ENCODE measurements at places on chromosomes 4 and X.

- no peak for DNase-seq
Measured at GRCh38 chr4:15562623-15563022, 92.5 kb downstream of the FBXL5 start.

DNA sequence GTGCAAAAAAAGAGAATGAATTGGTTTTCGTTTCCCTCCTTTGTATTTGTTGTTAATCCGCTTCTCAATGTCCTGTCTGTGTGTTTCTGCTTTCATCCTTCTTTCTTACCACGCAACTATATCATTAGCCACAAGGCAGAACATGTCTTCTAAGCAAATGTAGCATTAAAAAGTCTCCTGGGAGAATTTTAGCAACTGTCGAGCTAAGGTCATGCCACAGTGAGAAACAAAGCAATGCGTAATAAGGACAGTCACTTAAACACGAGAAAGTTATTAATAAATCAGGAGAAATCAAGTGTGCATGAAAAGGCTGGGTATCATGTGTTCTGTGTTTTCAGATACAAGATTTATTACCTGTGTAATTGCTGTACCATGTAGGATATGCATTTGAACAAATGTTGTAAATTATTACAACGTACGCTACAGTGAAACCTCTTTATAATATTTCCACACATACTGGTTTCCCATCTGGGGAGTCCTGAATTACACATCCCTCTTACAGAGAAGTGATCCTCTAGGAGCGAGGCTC lies 890.8 kb downstream of the TRIML1 start:
- no peak for DNase-seq

GRCh38 chr4:109290918-109291317 lies 11.5 kb downstream of the COL25A1 start:
- no peak for DNase-seq

GRCh38 chr4:105714932-105715331 lies 6.3 kb downstream of the GSTCD start:
- DNase-seq: no peak

DNA sequence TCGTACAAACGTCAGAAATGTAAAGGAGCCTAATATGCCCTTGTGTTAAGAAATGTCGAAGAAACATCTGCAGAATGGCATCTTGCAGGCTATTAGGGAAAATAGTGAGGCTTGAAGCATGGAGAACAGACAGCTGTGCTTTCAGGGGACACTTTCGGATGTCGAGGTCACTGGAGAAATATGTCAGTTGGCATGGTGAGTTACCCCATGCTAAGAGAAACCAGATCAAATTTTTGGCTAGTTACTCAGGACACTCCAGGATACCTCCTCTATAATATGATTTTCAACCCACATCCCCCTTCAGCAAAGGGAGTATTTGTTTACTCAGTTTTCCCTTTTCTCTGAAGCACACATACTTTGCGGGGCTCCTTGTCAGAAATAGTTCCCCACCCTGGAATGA lies 171.4 kb downstream of the GPC3 start:
- DNase-seq: no peak

DNA sequence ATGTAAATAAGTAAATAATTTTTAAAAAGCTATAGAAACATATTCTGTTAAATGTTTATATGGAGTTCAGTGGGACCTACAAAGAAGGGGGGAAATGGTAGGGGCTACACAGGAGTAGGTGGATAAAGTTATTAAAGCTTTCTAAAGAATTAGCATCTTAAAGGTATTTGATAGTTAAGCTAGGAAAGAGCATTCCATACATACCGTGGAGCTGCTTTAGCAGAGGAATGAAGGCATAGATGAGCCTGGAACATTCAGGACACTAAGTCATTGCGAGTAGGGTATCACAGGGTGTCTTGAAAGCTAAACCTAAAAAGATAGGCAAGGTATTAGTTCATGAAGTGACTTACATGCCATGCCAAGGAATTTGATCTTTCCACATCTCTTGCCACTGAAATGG lies 60.4 kb downstream of the SLC10A6 start:
- no peak for DNase-seq

- DNase-seq: no peak
Measured at GRCh38 chr4:47562297-47562696, 77.2 kb downstream of the ATP10D start.

GRCh38 chr4:163071308-163071707 lies 95.4 kb downstream of the NAF1 start:
- DNase-seq: no peak

GRCh38 chr4:94175553-94176261 lies 32.0 kb upstream of the SMARCAD1 start:
- no peak for DNase-seq

GRCh38 chrX:50000937-50001542 lies 78.6 kb downstream of the CLCN5 start:
- DNase-seq: no peak

- no peak for DNase-seq
Measured at GRCh38 chrX:1500701-1501624, 36.0 kb downstream of the P2RY8 start.

DNA sequence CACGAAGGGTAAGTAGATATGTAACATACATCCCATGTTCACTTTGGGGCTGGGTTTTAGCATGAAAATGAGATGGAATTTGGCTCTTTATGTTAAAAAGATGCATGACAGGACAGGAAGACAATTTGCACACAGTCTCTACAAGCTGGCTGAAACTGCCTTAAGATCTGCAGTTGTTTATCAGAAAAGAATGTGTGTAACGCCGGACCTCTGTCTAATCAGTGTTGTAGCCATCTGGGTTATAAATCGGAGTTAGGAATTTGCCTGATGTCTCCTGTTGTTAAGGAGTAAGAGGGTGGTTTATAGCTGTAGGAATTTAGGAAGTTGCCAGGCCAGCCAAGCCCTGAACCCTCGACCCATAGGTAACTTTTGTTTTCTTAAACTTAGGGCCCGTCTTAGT lies 562.9 kb upstream of the FAT1 start:
- no peak for DNase-seq

GRCh38 chrX:120090208-120090607 lies 12.7 kb upstream of the RHOXF2B start:
- DNase-seq: no peak

DNA sequence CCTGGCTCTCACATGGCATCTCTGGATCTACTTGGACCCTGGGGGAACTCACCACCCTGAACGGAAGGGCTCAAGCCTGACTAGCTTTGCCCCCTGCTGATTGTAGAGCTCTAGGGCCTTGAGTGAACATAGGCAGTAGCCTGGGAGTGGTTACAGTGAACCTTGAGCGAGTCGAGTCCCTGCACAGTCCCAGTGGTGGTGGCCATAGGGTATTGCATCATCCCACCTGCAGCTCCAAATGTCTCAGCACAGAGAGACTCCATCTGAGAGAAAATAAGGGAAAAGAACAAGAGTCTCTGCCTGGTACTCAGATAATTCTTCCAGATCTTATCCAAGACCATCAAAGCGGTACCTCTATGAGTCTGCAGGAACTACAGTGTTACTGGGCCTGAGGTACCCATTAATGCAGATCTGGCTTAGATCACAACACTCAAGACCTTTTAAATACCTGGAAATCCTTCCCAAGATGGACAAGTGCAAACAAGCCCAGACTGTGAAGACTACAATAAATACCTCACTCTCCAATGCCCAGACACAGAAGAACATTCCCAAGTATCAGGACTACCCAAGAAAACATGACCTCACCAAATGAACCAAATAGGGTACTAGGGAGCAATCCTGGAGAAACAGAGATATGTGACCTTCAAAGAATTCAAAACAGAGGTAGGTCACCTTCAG lies 167.5 kb upstream of the TET2 start:
- no peak for DNase-seq

DNA sequence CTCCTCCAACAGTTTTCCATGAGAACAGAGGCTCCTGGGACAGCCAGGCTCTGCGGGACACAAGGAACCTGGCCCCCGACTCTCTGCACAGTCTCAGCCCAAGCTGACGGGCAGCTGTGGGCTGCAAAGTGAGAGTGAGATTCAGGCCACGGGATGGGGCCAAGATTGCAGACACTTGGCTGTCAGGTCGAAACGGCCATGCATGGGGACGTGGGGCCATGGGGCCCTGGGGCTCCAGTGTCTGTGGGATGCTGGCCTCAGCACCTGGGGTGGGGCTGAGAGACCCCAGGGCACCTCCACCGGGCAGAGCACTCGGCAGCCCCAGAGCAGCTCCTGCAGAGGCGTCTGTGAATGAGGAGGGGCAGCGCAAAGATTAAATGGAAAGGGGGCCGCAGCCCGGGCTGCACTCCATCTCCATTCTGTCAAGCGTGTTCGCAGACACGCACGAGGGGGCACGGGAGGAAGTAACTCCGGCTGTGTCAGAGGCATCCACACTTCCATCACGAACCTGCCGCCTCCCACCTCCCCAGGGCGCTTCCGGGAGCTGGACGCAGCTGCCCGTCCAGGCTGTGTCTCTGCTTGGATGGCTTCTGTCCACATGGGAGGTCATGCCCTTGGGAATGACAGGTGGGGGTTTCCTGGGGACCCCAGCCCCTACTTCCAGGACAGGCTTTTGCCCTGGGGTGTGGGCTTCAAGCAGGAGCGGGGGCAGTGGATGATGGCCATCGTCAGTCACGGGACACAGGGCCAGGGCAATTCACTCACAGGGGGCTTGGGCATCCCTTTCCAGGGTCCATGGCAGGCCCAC lies 82.8 kb upstream of the NKX1-1 start:
- DNase-seq: no peak

DNA sequence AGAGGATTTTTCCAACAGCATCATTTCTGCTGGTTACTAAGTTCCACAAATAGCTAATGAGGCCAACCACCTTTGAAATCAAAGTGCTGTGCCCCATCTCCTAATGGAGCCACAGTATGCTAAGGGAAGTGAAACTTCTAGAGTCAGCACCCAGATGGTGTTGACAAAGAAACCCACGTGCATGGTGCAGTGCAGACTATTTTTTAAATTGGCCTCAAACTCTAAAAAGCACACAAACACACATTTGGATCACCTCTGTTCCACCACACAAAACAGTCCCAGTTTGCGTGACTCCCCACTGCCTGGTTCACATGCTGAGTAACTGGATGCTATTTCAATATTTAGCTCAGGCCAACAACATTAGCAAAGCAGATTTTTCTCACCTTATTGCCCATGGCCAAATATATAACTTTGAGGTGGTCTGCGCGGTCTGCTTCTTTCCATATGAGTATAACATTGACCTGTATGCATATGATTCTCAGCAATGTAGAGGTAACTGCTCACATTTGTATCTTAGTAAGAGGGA lies 69.9 kb downstream of the AMELX start:
- no peak for DNase-seq

- no peak for DNase-seq
Measured at GRCh38 chrX:97619499-97619898, 735.8 kb downstream of the RPA4 start.

DNA sequence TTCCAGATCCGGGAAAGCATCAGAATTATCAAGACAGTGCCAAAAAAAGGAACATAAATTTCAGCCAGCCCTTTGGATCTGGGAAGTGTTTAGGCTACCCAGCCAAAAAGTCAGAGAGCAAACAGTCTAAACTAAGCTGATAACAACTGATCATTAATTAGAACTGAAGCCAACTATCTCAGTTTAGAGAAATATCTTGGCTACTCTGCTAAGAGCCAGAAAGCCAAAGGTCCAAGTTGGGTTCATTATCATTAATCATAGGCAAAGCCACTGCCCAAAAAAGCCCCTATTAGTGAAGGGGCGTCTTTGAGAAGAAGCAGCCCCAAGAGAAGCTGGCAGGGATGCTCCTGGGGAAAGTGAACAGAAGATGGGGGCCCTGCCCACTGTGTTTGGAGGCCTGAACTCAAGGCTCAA lies 37.0 kb upstream of the SHISA3 start:
- DNase-seq: no peak

GRCh38 chrX:112078606-112079005 lies 4.0 kb downstream of the TRPC5 start:
- no peak for DNase-seq

DNA sequence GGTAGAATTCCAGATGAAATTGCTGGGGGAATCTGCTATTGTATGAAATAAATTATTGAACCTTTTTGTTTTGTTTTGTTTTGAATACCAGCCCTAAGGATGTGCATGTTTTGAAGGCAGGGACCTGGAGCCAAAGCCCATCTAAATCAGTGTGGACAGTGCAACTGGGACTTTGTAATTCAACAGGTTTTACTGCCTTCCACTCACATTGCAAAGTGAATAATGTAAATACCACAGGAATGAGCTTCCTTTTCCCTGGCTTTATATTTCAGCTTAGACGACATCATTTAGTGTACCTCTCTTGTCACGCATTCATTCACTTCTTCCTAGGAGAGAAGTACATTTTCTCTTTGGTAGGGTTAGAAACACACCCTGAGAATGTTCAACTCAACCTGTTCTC lies 795.0 kb downstream of the CENPC start:
- DNase-seq: peak; percentile 7

- DNase-seq: no peak
Measured at GRCh38 chr4:73080789-73081188, 11.3 kb upstream of the COX18 start.

DNA sequence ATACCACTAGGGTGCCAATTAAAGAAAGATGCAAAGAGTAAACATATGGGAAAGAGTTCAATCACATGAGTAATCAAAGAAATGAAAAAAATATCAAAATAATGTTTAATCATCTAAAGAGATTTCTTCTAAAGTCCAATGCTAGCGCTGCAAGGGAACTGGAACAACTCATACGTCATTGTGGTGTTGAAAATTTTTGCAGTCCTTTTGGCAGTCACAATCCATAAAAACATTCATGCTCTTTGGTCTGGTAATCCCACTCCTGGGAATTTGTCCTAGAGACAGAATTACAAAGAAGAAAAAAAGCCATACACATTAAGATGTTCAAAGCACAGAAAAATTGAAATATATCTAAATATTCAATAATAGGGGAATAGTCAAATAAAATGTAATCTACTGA lies 4.6 kb downstream of the P2RY4 start:
- DNase-seq: no peak

DNA sequence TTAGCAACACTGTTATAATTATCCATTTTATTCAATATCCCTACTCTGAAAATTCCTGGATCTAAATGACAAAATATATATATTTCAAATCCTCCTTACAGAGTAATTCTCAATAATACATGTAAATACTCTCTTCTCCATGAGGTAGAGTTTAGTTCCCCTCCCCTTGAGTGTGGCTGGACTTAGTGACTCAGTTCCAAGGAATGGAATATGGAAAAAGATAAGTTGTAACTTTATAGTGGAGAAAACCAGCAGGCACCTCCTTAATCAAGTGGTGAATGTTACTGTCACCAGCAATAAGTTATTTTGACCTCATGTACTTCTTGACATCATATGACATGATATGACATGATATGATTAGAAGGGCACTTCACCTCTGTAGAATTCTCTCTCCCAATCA lies 302.0 kb downstream of the RAB28 start:
- DNase-seq: no peak

- no peak for DNase-seq
Measured at GRCh38 chr4:106595906-106596305, 227.3 kb upstream of the GIMD1 start.

- DNase-seq: no peak
Measured at GRCh38 chr4:98484031-98484430, 174.4 kb downstream of the TSPAN5 start.

DNA sequence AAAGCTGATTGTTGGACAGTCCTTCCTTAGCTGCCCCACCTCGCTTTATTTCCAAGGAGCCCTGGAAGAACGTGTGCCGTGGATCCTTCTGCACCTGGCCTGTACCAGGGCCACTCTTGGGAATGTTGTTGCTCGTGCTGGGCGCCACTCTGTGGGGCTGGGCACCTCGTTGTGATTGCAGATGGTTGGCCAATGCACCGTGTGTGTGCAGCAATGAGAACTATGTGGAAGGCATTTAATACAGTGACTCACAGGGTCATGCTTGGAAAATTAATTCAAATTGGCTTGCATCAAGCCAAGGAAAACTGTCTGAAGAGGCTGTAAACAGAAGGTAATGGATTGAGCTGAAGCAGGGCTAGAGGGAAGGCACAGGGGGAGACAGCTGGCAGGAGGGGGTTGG lies 37.0 kb upstream of the CD99L2 start:
- DNase-seq: peak; percentile 7

GRCh38 chrX:155997436-155997835 lies at the start of gene IL9R:
Gene IL9R (plus strand): TSS chrX:155997696. CDS start chrX:155997760, 64 bp downstream.
- DNase-seq: no peak
